NCI-H82 (cell line): ENCODE measurements at places on chromosomes 5 and 9.

- no peak for DNase-seq
Measured at GRCh38 chr9:88936132-88936531, 55.1 kb upstream of the S1PR3 start.

GRCh38 chr9:100352201-100352726, 478 bp downstream of the TEX10 start:
- peak; percentile 39 for DNase-seq

- DNase-seq: no peak
Measured at GRCh38 chr9:77997611-77998284, 33.9 kb downstream of the GNAQ start.

- DNase-seq: no peak
Measured at GRCh38 chr9:15889555-15889954, 336.7 kb downstream of the CCDC171 start.

DNA sequence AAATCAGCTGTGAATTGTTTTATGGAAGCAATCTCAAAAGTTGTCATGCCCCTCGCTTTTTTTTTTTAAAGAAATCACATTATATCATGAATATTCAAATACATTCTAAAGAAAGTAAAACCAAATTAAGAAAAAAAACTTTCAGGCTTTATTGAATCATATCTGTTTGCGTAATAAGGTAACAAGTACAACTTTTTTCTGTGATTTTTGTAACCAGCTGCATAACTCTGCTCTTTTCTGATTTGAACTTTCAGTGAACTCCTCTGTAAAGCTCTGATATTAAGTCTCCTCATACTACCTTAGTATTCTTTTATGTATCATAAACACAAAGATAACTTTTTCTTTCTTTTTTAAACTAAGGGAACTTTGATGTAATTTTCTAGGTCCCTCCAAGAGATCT, 65.3 kb downstream of the CWC27 start:
- no peak for DNase-seq

GRCh38 chr5:26889815-26890214, 148.6 kb downstream of the CDH9 start:
- peak; percentile 22 for DNase-seq

- DNase-seq: peak; percentile 35
Measured at GRCh38 chr5:67156976-67157583, 39.5 kb downstream of the CD180 start.

DNA sequence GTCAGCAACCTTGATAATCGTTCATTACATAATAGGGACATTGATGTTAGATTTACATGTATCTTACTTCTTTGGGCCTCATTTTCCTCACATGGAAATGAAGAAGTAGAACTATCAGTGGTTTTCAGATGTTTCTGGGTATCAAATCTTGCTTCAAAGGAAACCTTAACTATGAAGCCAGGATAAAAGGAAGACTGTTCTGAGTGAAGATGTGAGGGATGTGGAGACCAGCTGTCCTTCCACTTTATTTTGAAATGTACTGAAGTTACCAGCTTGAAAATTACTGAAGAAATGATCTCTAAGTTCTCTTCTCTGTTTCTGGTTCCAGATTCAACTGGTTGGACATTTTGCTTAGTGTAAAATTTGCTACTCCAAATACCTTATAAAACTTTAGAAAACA, 186.0 kb downstream of the ADAMTSL1 start:
- DNase-seq: no peak

GRCh38 chr5:78245136-78245535, 49.4 kb downstream of the AP3B1 start:
- no peak for DNase-seq

- DNase-seq: no peak
Measured at GRCh38 chr5:143514616-143515335, 111.3 kb upstream of the NR3C1 start.

DNA sequence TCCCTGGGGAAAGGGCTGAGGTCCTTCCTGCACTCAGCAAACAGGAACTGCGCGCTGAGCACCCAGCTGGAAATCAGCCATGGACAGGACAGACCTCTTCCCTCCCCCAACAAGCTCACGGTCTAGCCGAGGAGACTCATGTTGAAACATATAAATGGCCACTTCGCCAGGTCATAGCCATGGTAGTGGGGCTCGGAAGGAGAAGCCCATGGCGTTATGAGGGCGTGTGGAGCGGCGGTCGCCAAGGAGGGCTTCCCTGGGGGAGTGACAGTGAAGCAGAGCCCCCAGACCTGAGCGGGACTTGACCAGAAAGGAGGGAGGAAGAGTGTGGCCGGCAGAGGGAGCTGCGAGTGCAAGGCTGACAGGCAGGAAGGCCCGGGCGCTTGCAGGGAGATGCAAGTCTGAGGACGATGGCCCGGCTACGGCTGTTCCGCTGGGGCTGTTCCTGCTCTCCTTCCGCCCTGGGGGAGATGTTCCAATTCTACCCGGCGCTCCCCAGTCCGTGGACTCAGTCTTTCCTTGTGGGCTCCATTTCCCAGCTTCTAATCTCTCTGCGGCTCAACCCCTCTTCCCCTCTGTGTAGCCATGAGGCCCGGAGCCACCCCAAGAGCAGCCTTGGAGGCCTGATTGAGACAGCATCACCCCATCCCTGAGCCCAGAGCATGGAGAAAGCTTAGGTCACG, 43.9 kb upstream of the PRRC2B start:
- DNase-seq: peak; percentile 91

GRCh38 chr5:27217155-27217956, 179.0 kb upstream of the CDH9 start:
- DNase-seq: no peak

- no peak for DNase-seq
Measured at GRCh38 chr5:104913841-104914281, 1351.3 kb upstream of the NUDT12 start.

- DNase-seq: no peak
Measured at GRCh38 chr5:125298258-125298657, 551.8 kb upstream of the ZNF608 start.

DNA sequence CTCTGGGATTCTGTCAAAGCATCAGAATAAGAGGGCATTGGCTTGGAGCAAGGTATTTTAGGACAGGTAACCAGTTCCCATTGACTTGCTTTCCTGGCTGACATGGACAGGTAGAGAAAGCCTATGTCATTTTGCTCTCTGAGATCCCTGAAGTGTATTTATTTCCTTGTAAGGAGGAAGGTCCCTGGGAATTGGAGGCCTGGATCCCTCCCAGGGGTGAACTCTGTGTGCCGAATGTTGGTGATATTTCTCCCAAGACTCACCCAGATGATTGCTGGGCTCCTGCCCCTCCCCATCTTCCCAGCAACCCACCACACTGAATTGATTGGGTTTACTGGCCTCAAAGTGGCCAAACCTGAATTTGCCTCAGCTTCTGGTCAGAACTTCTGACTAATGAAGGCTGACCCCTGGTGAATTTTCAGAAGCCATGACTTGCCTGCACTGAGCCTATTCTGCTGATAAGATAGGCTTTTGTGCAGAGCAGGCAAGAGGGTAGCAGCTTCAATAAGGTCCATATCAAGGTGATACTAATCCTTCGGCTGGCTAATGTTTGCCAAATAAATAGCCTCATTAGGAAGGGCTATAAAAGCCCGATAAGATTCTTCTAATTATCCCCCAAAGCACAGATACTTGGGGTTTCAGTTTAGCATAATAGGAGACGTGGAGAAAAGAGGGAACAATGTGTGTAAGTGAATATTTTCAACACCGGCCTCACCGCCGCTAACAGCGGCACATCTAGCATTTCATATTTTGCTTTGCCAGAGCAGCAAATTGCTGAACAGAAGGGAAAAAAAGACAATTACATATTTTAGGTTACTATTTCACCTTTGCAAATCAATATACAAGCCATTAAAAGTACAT, 152.9 kb upstream of the PITX1 start:
- no peak for DNase-seq

GRCh38 chr9:136177224-136177623, 27.7 kb downstream of the LHX3 start:
- no peak for DNase-seq

DNA sequence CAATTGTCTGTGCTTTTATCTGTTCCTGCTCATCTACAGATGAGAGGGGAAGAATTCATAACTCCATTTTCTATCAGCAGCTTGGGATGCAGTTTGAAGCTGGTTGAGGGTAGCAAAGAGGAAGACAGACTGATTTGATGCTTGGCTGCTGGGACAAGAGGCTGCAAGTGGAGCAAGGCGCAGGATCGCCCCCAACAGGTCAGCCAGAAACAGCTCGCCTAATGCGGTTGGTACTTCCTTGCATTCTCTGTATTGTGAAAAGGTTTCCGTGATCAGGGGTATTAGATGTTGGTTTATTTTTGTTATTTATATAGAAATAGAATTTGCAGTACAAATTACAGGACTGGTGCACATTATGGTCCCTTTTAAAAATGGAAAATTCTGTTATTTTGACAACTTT, 40.6 kb downstream of the ZNF883 start:
- DNase-seq: peak; percentile 36

DNA sequence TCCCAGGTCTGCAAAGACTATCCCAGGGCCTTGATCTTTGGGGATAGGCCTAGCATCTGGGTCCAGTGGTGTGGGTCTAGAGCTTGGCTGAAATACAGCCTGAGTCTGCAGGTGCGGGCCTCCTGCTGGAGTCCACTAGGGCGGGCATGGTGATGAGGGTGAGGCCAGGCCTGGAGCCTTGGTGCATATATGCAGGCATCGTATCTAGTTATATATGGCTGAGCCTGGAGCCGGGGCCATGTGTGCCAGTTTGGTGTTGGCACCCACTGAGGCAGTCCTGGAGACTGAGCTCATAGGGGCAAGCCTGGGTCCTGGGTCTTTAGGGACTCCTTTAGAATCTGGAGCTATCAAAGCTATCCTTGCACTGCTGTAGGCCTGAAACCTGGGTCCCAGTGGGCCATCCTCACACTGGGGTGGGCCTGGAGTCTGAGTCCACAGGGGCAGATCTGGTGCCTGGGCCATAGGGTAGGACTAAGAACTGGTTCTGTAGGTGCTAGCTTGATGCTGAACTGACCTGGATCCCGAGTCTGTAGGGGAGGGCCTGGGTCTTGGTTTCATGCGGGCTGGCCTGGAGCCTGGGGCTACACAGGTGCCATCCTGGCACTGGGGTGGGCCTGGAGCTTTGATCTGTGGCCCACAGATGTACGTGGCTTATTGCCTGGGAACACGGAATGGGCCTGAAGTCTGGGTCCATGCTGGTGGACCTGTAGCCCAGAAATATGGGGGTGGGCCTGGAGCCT, 346.5 kb upstream of the MEF2C start:
- no peak for DNase-seq

DNA sequence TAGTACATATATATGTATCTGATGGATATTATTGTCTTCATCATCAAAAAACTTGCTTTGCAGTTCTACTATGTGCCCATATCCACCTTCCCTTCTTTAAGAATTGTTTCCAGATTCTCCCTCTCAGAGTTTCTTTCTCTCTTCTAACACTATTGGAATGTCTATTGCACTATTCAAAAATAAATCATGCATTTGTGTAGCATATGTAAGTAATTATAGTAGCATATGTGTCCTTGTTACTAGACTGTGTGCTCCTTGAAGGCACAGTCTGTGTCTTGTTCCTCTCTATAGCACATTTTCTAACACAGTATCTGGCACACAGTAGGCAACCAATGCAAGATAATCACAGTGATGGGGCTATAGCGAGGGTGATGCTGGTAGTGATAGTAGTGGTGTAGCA, 43.4 kb upstream of the TRIM32 start:
- DNase-seq: no peak

- no peak for DNase-seq
Measured at GRCh38 chr9:18501949-18502348, 28.0 kb downstream of the ADAMTSL1 start.

GRCh38 chr5:72656331-72656730, 149.1 kb upstream of the ZNF366 start:
- no peak for DNase-seq

- DNase-seq: no peak
Measured at GRCh38 chr9:70817311-70817710, 304.1 kb downstream of the TRPM3 start.

DNA sequence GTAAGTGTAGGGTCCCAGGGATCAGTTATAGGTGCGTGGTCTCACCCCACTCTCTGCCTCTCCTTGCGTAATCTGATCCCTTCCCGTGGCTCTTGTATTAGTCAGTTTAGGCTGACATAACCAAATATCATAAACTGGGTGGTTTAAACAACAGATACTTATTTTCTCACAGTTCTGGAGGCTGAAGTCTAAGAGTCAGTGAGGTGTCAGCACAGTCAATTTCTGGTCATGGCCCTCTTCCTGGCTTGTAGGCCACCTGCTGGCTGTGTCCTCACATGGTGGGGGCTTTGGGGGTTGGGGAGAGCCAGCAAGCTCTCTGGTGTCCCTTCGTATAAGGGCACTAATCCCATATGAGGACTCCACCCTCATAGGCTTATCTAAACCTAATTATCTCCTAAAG, 32.3 kb downstream of the CARTPT start:
- peak; percentile 56 for DNase-seq

GRCh38 chr5:123696921-123697341, 185.0 kb downstream of the CSNK1G3 start:
- DNase-seq: no peak

- DNase-seq: no peak
Measured at GRCh38 chr5:158126442-158127405, 267.8 kb upstream of the CLINT1 start.

DNA sequence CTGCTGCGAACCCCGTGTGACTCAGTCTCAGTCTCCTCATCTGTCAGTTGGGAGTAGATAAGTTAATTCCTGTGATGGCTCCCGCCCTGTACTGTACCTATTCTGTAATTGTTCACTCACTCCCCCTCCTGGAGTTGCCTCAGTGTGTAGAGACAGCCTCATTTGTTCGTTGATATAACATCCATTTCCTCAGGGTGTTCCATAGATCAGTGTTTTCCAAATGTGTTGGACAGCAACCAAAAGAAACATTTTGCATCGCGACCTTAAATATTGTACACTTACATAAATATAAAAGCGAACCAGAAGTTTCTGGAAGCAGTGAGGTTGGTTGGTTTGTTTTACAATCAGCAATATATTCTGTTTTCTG, 698 bp downstream of the NFX1 start:
- DNase-seq: no peak

DNA sequence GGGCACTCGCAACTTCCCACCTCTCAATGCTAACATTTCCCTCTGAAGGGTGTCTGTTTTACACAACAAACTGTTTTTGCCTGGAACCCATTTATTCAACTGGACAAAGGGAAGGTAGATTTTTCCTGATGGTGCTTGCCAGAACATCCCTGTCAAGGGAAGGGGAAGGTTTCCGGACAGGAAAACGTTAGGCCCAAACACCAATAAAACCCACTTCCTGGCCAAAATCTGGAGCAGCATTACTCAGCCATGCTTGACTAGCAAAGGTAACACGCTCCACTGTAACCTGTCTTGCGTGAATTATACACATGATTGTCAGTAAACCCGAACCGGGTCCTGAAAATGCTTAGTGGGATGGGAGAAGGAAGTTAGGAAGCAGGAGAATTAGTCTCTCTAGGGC, 90.2 kb downstream of the SAXO1 start:
- DNase-seq: no peak

- DNase-seq: no peak
Measured at GRCh38 chr5:96478983-96479382, 45.9 kb upstream of the PCSK1 start.
